ENCODE measurements at places on chromosomes 7 and 10.
A peak's percentile ranks its signal among the peaks of the same experiment; 100 is the strongest.

GRCh38 chr7:41816111-41816510, 113.2 kb upstream of the INHBA start:
- no peak for DNase-seq

GRCh38 chr10:36188080-36188453, 546.0 kb upstream of the FZD8 start:
- no peak for DNase-seq

GRCh38 chr10:132508581-132509443, 28.8 kb upstream of the INPP5A start:
- no peak for DNase-seq

DNA sequence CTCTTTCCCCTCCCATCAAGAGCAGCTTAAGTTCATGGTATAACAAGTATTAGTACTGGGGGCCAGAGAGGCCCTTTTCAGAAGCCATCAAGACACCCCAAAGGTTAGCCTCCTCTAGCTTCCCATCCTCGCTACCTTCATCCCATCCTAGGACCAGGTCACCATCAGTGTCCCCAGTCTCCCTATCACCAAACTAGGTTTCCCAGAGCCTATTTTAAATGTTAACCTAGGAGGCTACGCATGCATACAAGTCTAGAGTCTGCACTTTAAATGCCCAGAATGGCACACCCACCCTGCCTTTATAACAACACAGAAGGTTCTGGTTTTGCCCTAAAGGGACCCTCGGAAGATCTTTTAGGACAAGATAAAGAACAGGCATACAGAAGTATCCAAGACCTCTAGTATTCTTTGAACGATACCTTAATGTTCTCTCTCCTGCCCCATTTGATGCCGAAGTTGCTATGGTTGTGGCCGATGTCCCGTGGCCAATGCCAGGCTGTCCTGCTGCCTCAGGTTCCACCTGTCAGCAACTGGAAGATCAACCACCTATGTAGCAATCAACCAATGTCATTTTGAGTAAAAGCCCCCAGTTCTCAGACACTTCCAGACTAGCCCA, 2.2 kb downstream of the GPRIN2 start:
- no peak for DNase-seq

DNA sequence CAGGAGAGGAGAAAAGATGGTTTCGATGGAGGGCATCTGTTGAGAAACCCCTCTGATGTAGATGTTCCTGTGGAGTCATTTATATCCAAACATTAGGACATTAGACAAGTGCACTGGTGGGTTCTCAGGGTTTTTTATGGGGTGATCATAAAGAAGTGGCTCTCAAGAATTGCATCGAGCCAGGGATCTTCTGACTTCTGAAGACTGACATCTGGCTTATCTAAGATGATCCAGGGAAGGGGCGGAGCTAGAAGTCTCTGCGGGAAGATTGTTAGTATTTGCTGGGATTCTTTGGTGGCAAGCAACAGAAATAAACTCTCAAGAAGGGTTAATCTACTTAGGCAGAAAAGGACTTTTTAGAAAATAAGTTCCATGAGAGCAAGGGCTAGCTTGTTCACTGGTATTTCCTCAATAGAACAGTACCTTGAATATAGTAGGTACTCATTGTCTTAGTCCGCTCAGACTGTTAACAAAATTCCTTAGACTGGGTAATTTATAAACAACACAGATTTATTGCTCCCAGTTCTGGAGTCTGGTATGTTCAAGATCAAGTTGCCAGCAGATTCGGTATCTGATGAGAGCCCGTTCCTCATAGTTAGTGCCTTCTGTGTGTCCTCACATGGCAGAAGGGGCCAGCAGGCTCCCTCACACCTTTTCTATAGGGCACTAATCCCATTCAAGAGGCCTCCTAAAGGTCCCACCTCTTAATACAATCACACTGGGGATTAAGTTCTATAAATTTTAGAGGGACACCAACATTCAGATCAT, 28.5 kb upstream of the SYPL1 start:
- DNase-seq, result no peak

DNA sequence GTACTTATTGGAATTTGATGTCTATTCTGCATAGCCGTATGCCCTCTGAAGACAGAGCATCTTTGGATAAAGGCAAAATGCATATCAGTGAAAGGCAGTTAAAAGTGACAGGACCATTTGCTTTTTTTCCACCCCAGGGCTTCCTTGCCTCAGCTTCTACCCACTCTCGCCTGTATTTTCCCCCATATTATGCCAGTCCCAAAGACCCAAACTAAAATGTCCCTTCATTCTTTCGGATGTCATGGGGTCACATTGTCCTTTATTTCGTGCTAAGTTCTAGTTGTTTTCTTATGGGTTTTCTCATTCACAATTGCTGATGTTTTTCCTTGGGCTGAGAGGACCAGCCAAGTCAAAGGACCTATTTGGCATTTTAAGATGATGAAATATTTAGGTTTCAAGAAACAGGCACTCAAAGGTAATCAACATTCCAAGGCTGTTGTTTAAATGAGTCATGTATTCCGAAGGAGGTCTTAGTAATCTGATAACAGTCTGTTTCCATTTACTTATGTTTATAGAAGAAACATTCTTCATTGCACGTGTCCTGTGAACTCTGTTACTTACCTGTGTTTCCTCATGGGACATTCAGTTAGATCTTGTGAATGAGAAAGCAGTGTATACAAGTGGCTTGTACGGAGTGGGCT, 74.1 kb downstream of the DNAH11 start:
- peak; percentile 79 for DNase-seq

- peak; percentile 81 for DNase-seq
These were observed 45.9 kb upstream of the EMX2 start for GRCh38 chr10:117496616-117497028.

- DNase-seq, result no peak
These were observed 879 bp upstream of the VPS41 start for GRCh38 chr7:38909870-38910269.

GRCh38 chr10:70915806-70916205, 27.4 kb upstream of the PCBD1 start:
- no peak for DNase-seq

DNA sequence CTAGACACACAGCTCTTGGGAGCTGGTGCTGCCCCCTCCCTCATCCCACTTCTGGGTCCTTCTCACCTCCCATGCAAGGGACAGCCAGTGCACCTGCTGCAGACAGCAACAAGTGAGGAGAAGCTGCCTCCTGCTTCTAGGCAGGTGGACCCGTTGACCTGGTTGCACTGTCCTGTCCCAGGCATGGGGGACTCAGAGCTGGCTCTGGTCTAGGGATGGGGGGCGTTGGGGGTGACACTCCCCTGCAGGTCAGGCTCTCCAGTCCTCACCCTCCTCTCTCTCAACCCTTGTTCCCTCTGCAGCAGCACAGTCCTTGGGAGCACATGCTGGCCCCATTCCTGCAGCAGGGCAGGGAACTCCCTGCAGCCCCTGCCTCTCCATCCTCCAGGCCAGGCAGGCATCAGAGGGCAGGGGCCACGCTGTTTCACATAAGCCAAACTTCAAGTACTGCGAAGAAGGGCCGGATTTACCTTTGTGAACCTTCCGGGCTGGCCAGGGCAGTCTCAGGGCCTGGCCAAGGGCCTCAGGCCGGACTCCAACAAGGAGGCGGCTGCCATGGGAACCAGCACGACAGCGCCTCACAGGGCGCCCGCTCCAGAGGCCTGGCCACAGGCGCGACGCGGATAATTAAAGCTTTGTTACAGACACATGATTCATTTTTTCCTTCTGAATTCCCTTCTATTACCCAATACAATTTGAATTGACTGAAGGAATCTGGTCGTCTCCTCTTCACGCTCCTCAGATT, 48.5 kb downstream of the RASGEF1A start:
- peak; percentile 56 for DNase-seq

GRCh38 chr7:25953859-25954258, 198.1 kb upstream of the NFE2L3 start:
- no peak for DNase-seq

DNA sequence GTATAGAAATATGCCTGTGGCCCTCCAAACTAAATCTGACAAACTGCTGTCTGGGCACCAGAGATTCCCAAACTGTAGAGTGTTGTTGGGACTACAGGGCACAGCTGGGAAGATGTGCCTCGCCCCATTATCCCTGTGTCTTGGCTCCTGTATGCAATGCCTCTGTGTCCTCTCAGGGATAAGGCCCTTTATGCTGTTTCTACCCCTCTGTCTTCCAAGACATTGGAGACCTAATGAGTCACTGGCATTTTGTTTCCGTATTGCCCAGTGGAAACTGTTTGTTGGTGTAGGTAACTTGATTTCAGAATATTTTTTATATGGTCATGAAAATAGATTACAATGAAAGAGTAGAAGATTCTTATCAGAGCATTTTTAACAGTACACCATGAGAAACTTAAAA, 183.2 kb downstream of the GLI3 start:
- DNase-seq, result no peak

DNA sequence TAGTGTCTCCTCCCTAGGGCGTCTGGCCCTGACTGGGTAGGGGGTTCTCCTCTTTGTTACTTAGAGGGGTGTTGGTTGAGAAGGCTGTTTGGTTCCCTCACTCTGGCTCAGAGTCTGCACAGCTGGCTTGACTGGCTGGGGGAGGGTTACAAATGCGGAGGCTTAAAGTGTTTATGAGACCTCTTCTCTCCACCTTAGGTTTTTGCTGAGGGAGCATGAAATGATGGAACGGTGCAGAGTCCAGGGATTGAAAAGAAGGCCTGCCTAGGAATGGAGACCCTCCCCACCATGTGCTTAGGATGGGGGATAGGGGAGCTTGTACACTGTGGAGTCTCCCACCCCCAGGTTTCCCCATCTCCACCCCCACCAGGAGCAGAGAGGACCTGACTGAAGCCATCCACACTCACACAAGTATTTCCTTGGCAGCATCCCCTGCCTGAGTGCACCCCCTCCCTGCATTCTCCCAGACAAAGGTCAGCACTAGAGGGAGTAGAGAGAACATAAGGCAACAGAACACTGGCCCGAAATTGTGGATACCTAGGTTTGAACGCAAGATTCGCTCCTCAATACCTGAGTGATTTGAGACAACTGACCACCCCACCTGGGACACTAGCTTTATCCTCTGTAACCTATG, 1.7 kb upstream of the LDB1 start:
- no peak for DNase-seq

DNA sequence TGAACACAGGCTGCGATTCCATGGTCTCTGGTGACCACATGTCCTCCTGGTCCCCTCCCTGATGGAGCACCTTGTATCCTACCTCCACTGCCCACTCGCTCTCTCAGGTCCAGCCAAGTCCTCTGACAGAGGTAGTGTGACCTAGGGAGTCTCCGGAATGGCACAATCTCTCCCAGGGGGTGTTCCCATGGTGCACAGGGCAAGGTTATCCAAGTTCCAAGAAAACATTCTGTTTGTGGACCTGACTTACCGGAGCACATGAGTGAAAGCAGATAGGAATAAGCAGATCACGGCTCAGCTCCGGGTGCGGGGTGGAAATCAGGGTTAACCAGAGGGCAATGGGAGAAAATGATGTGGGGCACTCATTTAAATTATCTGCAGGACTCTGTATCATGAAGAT, 45.8 kb upstream of the INSIG1 start:
- no peak for DNase-seq

- DNase-seq, result no peak
These were observed 73.0 kb upstream of the IL6 start for GRCh38 chr7:22653951-22654350.

GRCh38 chr7:83178796-83179195, 16.1 kb upstream of the PCLO start:
- DNase-seq, result no peak

DNA sequence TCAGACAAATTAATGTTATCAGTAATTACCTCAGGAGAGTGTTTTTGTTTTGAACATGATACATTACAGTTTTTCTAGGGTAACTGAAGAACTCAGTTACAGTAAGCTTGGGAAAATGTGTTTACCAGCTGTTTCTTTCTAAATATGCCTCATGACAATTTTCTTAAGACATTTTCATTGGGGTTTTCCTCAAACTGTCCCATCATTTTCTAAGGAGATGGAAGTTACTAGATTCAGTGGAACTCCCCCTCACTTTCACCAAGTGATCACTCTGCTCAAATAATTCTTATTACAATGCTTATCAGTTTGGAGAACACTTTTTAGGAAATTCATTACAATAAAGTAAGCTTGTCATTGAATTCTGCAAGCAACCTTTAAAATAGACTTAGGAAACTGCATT, 6.4 kb upstream of the SPAG6 start:
- DNase-seq, result no peak

GRCh38 chr10:75304313-75304712, 68.6 kb upstream of the COMTD1 start:
- DNase-seq, result no peak

DNA sequence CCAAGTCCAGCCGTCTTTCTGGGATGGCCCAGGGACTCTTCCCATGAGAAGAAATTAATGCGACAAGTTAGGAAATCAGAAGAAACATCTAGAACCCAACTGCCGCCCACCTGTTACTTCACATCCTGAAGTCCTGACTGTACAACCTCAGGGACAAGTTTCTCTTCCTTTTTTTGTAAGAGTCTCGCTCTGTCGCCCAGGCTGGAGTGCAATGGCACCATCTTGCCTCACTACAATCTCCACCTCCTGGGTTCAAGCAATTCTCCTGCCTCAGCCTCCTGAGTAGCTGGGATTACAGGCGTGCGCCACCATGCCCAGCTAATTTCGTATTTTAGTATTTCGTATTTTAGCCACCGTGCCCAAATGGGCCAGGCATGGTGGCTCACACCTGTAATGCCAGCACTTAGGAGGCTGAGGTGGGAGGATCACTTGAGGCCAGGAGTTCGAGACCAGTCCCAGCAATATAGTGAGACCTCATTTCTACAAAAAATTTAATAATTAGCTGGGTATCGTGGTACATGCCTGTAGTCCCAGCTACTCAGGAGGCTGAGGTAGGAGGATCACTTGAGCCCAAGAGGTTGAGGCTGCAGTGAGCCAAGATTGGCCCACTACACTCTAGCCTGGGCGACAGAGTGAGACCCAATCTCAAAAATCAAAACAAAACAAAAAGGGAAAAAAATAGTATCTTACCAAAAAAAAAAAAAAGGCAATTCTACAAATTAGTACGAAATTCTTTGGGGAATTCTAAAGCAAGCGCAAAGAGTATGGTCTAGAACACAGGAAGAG, 20.8 kb downstream of the LAT2 start:
- DNase-seq, result no peak

DNA sequence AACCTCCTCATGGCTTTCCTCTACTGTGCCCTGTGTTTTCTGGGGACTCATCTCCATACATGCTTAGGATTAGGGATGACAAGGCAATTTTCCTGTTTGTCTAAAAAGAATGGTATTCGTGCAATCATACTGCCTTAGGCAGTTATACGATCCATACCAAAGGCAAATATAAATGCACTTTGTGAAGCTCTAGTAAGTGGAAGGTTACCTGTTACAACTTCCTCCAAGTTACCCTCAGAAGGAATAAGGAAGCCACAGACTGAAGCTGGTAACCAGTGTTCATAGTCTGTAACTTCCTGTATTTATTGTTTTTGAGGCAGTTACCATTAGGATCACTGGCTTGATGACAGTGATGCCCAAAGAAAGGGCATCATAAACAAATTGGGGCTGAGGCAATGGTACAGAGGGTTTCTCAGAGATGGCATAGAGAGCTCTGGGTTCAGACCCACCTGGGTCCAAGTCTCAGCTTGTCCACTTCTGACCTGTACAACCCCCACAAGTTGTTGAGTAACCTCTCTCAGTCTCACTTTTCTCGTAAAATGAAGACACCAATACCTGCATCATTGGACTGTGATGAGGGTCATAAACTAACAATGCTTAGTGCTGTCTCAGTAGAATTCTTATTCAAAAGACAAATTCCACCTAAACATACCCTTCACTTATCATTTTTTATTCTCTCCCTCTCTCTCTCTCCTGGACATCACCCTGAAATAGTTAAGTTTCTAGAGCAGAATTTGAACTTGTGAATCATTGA, 138.2 kb downstream of the ELMO1 start:
- no peak for DNase-seq

- DNase-seq, result no peak
These were observed 484.7 kb downstream of the PTPRN2 start for GRCh38 chr7:158102897-158103296.

GRCh38 chr10:123327896-123328295, 173.7 kb downstream of the BUB3 start:
- DNase-seq, result no peak
